ENCODE measurements at places on chromosomes 1 and 21. TPM values are rescaled to one million over a fixed set of nuclear protein-coding genes. Genes with fewer than 3 reads are reported as not detected.

The PLA2G2A gene
- polyA plus RNA-seq, result not detected

The IL20 gene
- 0.33 TPM for polyA plus RNA-seq

GRCh38 chr1:8013800-8014199, 12.3 kb downstream of the ERRFI1 start:
- no peak for DNase-seq

DNA sequence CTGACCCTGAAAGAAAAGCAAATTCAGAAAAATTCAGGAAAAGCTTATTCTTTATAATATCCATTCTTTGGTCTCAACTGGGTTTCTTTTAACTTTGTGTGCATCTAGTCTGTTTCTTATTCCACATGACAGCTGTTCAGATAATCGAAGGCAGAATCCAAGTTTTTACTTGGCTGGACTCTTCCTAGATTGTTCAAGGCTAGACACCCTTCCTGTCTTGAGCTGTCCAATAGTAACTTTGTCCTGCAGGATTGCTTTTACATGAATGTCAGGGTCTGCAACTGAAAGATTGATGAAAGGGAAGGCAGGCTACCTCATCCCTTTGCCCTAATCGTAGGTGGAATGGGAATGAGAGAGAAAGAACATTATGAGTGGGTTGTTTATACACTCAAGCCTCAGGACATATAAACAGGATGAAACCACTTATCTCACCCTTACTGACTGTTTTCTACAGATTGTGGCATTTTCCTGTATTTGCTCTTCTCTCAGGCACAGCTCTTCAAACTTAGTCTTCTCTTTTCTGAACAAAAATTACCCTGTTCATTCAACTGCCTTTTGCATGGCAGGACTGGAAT, 76.9 kb downstream of the LEPR start:
- DNase-seq, result no peak

The LHX8 gene
- polyA plus RNA-seq, result not detected

DNA sequence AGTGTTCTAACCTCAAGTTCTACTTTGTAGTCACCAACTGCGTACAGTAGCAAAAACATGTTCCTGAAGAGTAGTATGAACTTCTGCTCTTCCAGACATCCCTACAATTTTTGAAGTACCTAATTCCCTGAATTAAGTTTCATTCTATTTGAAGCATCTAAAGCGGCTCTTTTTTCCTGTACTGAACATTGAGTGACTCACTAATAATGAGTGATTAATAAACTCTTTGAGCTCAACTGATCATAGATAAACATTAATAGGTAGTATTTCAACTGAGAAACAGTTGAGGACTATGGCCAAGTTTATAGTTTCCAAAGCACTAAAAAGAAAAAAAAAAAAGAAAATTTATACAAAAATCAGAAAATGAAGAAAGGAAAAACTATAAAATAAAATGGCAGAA, 683.1 kb downstream of the LTN1 start:
- no peak for DNase-seq

DNA sequence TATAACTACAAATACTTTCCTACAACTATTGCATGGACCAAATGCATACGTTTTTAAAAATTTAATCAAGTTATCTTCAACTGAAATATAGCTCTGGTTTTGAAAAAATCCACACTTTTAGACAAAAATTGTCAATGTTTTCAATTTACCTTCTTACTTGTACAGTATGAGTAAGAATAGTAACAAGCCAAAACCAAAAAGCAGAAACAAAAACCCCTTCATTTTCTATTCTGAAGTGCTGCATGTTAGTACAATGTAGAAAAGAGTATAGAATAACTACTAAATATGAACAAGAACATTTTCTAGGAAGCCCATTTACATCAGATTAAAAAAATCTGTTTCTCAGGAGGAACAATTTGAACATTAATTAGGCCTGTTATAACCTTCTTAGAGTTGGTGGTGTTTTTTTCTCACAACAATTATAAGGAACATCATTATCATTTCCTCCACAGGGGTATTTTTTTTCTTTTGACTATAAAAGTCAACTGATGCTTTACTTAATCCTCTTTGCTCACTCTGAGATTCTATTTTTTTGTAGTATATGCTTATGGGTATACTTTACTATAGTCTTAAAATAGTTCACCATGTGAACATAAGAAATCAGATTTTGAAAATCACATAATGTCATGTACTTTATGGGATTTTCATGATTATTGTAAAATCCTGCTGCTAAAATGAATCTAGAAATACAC, 475.4 kb downstream of the PTBP2 start:
- DNase-seq, result no peak

The SEMA4A gene
- 9.3 TPM for polyA plus RNA-seq

- DNase-seq, result peak; percentile 23
Measured at GRCh38 chr1:14160781-14161180, 437.7 kb upstream of the KAZN start.

GRCh38 chr1:213051127-213051880, at the start of gene RPS6KC1:
RPS6KC1 (plus strand) TSS chr1:213051241; CDS start chr1:213051405, 164 bp downstream.
- peak; percentile 74 for DNase-seq

DNA sequence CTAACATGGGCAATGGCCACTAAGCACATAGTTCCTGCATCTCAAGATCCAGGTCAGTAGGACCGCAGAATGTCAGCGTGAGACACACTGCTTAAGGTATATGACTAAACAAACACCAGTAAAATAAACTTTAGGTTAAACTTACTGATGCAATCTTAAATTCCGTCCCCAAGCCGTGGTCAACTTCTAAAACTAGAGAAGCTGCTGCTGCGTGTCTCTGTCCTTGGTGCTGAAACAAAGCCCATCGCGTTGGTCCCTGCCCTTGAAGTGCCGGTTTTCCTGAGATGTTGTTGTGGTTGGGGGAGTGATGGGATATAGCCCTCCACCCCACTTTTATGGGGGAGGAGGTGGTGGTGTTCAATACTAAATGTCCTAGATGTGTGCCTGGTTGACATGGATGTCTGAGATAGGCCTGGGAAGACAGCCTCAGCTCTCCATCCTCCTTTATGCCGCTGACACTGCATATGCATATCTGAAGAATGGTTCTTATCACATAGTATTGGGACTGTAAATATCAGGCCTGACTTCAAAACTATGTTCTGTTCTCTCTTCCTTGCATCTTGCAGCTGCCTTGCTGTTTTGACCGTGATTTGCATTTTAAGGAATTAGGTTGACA, 72.0 kb upstream of the KCNA3 start:
- DNase-seq, result peak; percentile 7

- DNase-seq, result no peak
Measured at GRCh38 chr1:241744591-241744990, 92.5 kb downstream of the WDR64 start.

The GRIK3 gene
- polyA plus RNA-seq, result not detected

- DNase-seq, result peak; percentile 13
Measured at GRCh38 chr21:23963454-23963853, 1643.8 kb downstream of the MRPL39 start.

The ANXA9 gene
- polyA plus RNA-seq, result 0.58 TPM

- DNase-seq, result no peak
Measured at GRCh38 chr1:32199717-32200072, 700 bp upstream of the CCDC28B start.

The ACOT11 gene
- 2.6 TPM for polyA plus RNA-seq

The HENMT1 gene
- 1.9 TPM for polyA plus RNA-seq

- DNase-seq, result no peak
Measured at GRCh38 chr1:234911787-234912186, 216.8 kb downstream of the TOMM20 start.

- DNase-seq, result peak; percentile 85
Measured at GRCh38 chr1:212671342-212672031, 28.2 kb downstream of the BATF3 start.

- no peak for DNase-seq
Measured at GRCh38 chr1:32876341-32877210, 5.9 kb upstream of the FNDC5 start.

DNA sequence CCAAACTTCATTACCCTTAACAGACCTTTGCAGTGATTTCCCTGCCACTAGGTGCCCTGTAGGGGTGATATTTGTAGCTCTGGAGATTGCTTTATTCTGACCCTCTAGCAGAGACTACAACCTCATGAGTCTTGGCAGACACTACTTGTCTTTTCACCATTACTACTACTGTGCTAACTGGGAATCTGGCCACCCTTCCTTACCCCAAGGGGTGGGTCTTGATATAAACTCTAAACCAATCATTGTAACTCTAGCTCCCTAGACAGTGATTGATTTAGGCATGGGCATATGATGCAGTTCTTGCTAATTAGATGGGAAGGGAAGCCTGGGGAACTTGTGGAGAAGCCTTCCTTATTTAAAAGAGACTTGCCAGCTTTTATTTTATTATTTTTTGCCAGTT, 3.9 kb downstream of the KPNA6 start:
- DNase-seq, result no peak

The PGLYRP3 gene
- not detected for polyA plus RNA-seq

The SPAG17 gene
- 0.18 TPM for polyA plus RNA-seq

DNA sequence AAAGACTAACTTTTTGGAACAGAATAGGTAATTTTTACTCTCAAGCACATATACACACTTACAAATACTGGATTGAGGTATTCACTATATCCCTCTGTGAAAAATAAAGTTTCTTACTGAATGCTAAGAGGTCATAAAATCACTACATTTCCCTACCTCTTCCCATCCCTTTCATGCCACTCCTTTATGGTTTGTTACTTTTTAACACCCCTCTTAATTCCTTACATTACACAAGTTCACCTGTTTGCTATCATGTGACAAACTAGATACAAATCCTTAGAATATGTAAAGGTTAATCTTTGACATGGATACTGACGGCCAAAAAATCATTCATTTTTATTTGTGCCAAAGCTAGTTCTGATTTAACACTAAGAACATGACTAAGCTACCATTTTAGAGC, 6.8 kb upstream of the DCAF6 start:
- no peak for DNase-seq

The EIF2D gene
- polyA plus RNA-seq, result 50.8 TPM

The IRF6 gene
- 93.1 TPM for polyA plus RNA-seq

DNA sequence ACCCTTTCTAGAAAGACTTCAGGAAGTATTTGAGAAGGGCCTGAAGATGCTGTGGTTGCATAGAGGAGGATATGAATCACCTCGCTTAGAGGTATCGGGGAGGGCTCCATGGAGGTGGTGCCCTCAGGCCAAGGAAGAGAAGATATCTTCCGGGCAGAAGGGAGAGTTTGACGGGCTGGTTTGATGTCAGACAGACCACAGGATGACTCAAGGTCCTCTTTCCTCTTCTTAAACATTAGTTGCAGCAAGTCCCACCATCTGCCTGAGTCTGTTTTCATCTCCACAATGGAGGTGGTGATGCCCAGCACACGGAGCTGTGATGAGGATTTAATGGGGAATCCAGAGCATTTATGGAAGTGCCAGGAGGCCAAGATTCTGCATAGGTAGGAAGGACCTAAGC, 25.1 kb upstream of the RUNX3 start:
- DNase-seq, result peak; percentile 90

DNA sequence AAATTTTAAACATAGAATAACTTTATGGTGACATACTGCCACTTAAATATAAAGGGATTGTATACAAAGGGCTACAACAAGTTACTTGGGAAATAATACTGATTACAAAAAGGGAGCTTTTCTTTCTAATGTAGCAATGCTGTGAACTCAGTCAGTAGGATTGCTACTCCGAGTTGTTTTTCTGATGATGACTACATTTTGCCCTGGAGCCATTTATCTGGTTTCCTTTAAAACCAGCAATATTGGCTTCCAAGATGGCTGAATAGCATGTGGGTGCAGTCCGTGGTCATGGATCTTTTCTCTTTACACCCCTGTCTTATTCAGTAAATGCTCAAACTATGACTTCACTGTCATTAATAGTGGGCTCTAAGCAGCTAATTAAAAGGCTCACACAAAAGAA, 92.6 kb upstream of the NEK7 start:
- peak; percentile 38 for DNase-seq

The C8A gene
- not detected for polyA plus RNA-seq

DNA sequence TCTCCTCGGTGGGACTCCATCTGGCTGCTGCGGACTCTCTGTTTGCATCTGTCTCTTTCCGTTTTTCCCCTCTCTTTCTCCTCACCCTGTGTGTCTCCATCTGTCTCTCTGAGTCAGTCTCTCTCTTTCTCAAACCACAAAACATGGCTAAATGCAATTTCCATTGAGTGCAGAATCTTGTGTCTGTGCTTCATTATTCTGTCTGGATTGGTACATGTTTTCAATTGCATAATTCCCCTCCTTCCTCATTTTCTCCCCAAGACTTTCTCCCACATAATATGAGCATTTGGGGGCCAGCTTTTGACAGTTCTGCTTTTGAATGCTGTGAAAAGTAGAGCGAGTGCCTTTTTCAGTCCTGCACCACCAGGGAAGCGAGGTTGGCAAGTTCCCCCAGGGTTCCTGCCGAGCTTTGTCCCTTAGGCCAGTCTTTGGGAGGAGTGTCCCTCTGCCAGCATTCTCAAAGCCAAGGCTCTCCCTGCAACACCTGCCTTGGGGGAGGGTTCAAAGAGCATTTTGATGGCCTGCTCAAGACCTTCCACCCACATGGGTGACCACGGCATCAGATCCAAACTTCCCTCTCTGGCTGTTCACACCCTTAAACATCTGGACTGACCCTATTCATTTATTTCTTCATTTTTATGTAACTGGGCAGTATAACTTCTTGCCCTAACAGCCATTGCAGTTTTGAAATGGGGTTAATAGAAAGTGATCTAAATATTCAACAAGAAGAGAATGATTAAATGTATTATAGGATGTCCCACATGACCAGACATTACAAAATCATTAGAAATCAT, 32.8 kb upstream of the SCMH1 start:
- DNase-seq, result no peak

- no peak for DNase-seq
Measured at GRCh38 chr1:25809929-25810328, 9.8 kb upstream of the MTFR1L start.

GRCh38 chr1:10905841-10906655, 106.4 kb upstream of the TARDBP start:
- no peak for DNase-seq

- no peak for DNase-seq
Measured at GRCh38 chr1:244919320-244920282, 55.3 kb upstream of the HNRNPU start.

DNA sequence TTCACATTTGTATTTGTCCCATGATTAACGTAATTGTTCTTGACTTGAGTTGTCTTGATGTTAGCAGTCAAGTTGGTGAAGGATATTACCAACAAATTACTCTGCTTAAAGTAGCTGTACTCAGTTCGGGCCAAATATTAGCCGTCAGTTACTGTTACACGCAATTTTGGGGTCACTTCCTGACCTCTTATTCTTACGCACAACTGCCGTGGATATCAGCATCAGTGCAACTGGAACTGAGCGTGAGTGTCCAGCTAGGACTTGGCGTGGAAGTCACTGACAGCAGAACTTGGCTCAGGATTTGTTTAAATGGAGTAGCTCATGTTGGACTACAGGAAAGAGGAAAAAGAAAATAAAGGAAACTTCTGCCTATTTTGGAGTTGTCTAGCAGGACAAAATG, 56.4 kb downstream of the ADAMTS1 start:
- DNase-seq, result no peak

DNA sequence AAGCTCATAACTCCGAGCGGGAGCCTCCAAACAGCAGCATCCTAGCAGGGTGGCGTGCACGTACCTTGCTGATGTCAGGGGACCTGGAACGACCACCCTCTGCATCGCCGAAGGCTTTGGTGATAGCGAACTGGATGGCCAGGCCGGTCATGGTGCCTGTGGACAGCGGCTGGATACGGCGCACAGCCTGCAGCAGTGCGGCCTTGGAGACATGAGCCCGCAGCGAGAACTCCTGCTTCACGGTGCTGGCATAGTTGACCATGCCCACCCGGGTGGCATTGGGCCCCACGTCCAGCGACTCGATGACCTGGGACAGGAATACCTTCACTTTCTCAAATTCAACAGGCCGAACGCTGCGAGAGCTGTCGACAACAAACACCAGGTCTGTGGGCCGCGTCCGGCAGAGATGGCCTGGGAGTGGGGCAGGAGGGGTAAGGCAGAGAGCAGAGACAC, 2.0 kb downstream of the MATN1 start:
- DNase-seq, result no peak

GRCh38 chr1:97920276-97920831, 480 bp downstream of the DPYD start:
- no peak for DNase-seq

All from foreskin keratinocyte (primary cell).